H4 (cell line): ENCODE measurements at places on chromosomes 7 and 10. TPM values are rescaled to one million over a fixed set of nuclear protein-coding genes. Genes with fewer than 3 reads are reported as not detected.

Gene MOGAT3
- not detected in 2 replicates for total RNA-seq

Gene PTN
- total RNA-seq = 65.8 and 83.7 TPM in 2 replicates

Gene OR13A1
- total RNA-seq = not detected in 2 replicates

Gene RPP30
- 82.8 and 108 TPM in 2 replicates for total RNA-seq

Gene LRRC4
- total RNA-seq = not detected in 2 replicates

Gene OPALIN
- total RNA-seq = not detected in 2 replicates

Gene ZNF853
- total RNA-seq = 2.8 and 3.7 TPM in 2 replicates

Gene TUBB8
- total RNA-seq = not detected in 2 replicates

DNA sequence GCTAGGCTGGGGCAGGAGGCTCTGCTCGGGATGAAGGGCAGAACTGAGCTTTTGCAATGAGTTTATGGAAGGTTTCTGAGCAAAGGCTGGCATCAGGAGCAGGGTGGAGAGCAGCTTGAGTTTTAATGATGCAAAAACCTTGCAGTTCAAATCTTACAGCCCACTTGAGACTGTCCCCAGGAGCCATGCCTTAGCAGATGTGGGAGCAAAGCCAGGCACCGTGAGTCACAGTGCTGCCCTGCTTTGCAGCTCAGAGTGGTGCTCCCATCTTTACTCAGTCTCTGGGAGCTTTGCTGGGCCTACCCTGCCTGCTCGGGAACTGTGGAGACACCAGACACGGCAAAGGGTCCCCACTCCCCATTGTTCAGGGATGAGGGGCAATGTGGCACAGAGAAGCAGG is 122.4 kb upstream of the NPS start:
- no peak for DNase-seq

DNA sequence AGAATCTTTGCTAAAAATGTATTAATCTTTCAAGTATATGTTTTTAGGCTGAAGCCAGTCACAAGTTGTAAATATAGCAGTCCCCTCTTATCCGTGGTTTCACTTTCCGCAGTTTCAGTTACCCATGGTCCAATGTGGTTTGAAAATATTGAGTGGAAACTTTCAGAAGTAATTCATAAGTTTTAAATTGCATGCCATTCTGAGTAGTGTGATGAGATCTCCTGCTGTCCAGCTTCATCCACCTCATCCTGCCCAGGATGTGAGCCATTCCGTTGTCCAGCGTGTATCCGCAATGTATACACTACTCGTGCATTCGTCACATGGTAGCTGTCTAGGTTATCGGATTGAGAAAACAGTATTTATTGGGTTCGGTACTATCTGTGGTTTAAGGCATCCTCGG is 12.2 kb downstream of the PDCD4 start:
- no peak for DNase-seq

- no peak for DNase-seq
These were observed 4.6 kb upstream of the MDFIC start for GRCh38 chr7:114917211-114917839.

DNA sequence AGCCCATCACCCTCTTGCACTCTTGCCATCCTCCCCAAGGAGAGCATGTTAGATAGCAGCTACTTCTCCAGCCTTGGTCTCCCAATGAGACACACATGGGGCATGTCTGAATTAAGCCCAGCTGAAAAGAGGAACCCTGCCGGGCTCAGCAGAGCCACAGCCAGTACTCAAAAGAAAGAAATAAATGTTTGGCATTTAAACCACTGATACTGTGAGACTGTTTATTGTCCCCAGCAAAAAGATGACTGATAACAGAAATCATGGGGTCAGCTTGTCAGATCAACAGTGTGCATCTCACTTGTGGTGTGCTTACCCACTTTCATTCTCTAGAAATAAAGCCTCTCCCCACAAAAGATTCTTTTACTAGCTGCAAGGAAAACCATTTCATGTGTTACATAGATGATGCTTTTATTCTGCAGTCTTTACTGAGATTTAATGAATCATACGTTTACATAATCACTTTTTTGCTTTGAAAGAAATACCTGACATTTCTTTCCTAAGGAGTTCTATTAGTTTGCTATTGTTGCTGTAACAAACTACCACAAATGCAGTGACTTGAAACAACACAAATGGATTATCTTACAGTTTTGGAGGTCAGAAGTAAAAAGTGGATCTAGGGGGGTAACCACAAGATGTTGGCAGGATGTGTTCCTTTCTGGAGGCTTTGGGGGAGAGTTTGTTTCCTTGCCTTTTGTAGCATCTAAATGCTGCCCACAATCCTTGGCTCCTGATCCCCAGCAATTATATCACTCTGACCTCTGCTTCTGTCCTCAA is 20.9 kb downstream of the ANKRD7 start:
- peak; percentile 71 for DNase-seq

DNA sequence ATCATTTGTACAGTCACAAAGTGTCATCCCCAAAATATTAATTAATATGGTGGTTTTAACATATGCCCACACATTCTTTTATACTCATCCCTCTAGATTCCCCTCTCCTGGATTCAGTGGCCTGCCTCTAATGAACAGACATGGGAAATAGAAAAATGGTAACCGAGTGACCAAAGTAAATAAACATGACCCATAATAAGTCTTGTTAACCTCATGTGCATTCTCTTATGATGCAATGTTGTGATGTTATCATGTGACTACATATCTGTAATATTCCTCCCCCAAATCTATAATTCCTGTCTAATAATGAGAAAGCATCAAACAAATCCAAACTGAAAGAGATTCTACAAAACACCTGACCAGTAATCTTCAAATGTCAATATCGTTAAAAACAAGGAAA is 164.5 kb upstream of the PRSS1 start:
- no peak for DNase-seq

DNA sequence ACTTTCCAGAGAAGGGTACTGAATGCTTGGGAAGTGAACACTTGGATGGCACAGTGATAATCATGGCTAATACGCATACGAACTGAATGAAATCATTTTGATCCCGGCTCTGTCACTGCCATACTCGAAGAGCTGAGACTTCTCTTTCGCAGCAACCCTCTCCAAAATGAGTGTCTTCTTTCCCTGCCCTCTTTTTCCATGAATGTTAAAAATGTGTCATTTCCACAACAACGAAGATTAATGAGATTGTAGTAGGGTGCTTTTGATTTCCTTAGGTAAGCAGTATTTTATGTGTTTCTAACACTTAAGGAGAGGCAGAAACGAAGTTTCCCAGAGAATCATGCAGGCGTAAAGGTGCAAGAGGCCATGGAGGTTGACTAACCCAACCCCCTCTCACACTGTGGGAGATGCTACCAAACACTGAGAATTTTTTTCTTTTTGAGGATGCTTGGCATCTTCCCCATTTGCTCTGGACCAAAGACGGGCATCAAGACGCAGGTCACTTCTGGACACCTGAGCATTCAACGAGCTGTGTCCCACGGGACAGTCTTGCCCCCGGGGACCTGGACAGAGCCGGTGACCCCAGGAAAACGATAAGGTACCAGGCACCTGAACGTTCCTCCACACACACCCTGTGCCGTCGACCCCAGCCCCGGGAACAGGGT is 823 bp downstream of the COPG2 start:
- DNase-seq = no peak

DNA sequence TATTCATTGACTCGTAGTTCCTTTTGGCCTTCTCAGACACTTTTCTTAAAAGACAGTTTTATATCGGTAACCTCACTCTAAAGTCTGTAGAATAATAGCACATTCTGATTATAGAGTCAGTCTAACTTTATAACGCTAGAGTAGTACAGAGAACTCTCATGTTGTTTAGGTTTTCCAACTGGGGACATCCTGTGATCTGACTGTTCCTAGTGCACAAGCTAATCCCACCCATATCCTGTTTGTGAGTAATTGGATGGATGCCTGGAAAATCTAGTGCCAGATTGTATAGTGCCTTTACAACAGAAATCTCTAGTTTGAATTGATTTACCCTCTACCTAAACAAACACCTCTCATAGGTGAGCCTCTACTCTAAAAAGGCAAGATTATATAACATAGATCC is 107.4 kb downstream of the ZEB1 start:
- peak; percentile 78 for DNase-seq

GRCh38 chr7:4201566-4201965 is 480.5 kb upstream of the FOXK1 start:
- no peak for DNase-seq

GRCh38 chr7:129123510-129123857 is 21.0 kb upstream of the TSPAN33 start:
- no peak for DNase-seq

- DNase-seq = no peak
These were observed 7.3 kb downstream of the SEPHS1 start for GRCh38 chr10:13340626-13341376.

DNA sequence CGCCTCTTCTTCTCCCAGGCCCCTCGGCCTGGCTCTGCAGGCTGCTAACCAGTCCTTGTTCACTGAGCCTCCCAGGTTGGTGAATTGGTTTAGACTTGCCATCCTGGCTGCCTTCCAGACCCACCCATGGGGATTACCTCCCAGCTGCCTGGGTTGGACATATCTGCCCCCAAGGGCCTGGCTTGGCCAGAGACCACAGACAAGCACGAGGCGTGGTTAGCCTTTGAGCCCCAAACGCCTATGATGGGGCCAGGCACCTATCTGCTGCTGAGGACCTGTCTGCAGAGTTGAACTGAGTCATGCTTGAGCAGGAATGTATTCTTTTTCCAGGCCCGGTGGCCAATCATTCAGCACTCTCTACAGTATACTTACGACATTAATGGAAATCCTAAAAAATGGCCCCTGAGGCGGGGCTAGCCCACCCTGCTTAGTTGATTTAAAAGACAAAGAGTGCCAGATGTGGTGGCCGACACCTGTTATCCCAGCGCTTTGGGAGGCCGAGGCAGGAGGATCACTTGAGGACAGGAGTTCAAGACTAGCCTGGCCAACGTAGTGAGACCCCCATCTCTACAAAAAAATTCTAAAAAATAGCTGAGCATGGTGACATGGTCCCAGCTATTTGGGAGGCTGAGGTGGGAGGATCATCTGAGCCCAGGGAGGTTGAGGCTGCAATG is 361.5 kb downstream of the FRMD4A start:
- DNase-seq = no peak

DNA sequence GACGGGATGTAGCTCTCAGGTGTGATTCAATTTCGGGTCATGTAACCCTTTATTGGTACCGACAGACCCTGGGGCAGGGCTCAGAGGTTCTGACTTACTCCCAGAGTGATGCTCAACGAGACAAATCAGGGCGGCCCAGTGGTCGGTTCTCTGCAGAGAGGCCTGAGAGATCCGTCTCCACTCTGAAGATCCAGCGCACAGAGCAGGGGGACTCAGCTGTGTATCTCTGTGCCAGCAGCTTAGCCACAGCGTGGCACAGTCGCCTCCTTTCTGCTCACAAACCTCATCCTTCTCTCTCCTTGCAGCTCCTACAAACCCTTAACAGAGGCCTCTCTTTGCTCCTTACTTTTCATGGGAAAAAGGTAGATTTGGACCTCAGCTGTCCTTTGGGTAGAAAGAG is 197.5 kb upstream of the PRSS58 start:
- DNase-seq = no peak
